ENCODE measurements at places on chromosomes 2 and 18. TPM values are rescaled to one million over a fixed set of nuclear protein-coding genes. Genes with fewer than 3 reads are reported as not detected.
A peak's percentile ranks its signal among the peaks of the same experiment; 100 is the strongest.

DNA sequence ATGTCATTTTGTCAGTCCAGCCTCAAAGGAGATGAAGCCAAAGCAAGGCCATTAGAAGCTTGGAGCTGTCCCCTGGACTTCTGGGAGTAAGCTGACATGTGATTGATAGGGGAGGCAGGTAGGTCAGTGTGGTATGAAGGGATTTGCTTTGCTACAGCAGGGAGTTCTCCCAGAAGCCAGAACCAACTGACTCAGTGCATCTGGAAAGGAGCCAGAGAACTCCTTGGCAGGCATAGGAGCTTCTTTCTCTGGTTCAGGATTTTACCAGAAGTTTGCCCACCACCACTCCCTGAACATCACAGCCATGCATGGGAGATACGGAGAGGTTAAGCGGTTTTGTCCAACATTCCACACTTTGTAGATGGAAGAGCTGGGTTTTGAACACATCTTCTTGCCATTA, 24.5 kb upstream of the KCNE4 start:
- peak; percentile 85 for DNase-seq

DNA sequence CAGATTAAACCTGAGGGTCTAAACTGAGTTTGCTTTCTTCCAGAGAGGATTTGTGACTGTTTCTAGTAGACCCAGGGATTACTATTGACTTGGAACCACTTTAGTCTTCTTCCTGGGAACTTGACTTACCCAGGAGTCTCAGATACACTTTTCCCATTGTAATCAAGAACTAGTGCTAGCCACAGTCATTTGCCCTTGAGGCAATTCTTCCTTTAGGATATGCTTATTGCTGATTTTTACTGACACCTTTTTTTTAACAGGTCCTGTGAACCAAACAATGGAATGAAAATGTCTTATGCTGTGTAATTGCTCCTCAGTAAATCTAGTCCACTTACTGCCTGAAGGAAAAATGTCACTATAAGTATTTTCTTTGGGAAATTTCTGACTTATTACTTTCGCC, 78.3 kb downstream of the TAF4B start:
- no peak for DNase-seq

DNA sequence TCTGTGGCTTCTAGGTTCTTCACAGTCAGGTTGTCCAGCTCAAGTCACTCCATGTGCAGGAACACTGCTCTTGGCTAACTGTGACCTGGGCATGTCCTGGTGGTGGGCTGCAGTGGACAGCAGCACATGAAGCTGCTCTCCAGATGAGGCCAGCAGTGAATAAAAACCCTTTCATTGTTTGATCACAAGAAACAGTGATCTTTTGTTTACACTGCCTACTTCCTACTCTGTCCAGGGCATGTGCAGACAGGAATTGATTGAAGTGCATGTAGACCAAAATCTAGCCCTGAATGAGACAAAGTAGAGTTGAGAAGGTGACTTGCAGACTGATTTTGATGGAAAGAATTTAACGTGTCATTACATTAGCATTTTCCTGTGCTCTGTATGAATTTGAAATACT, 34.9 kb downstream of the BCL2L11 start:
- DNase-seq = peak; percentile 95

DNA sequence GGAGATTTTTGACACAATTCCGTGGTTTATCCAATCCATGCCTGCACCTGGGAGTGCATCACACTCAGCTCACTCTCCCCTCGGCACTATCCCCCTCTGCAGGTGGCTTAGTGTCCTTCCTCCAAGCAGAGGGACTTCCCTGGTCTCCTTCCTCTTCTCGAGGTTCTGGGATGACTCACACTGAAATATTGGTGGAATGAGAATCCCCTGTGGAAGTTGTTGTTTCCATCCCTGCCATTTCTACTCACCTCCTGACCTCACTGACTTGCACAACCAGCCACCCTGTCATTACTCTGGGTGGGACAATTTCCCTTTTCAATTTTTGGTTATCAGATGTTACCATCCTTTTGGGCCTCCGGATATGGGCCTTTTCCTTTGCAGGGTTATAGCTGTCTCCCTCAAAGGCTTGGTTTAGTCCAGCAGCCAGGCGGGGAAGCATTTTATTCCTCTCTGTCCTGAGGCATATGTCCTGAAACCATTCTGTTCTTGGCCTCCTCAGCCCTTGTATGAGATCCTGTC, 59.9 kb downstream of the PTPRM start:
- peak; percentile 69 for DNase-seq

Gene KATNAL2
- under 0.01 TPM for total RNA-seq

Gene RPL37A
- 2,461 TPM for total RNA-seq

Gene AKAIN1
- not detected for total RNA-seq

Measured in bronchial epithelial cell (primary cell).